Stimulated activated CD4-positive, alpha-beta T cell treated with anti-CD3 and anti-CD28 coated beads, TNF-alpha, amount 100 ng/mL, for 48 hours (primary cell): ENCODE measurements at places on chromosomes 4 and X.

DNA sequence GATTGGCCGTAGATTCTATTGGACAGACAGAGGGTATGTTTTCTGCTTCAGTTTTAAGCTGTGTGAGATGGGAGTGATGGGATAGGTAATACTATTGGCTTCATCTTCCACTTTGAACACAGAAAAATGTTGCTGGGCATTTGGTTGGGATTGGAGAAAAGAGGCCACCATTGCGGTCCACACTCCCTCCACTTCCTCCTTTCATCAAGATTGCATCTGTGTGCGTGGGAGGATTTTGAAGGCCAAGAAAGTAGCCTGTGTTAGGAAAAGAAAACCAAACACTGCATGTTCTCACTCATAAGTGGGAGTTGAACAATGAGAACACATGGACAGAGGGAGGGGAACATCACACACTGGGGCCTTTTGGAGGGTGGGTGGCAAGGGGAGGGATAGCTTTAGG, 56.4 kb downstream of the EGF start:
- DNase-seq: no peak

- no peak for DNase-seq
Measured at GRCh38 chr4:70722199-70722791, 531 bp downstream of the RUFY3 start.

DNA sequence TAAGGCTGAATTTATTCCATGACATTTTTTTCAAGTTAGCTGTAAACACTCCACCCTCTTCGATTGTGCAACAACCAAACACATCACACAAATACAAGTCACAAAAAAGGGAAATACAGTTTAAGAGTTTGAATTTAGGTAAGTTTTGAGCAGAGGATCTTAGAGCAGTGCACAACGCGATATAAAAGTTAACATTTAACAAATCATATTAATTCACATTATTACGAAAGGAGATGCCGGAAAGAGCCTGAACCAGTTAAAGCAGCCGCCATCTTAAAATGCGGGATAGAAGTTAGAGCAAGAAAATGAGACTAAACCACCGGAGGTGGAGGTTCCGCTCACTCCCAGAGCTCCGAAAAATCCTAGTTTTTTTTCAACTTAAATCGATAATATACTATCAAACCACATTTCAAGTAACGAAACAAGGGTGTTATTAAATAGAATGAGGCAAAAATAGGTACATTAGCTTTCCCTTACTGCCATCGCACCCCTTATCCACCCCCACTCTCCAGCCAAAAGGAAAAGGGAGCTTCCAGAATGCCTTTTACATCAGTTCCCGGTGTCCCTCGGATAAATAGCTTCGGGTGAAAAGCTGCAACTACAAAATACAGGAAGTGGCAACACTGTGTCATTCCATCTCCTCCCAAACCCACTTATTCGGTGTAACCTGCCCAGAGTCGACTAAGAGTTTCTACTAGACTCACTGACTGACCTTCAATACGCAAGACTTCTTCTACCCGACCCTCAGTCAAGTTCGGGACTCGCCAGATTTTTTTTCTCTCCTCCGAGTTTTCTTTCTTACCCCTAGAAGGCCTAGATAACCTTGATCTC, 1.9 kb downstream of the UBE2D3 start:
- DNase-seq: no peak

- DNase-seq: no peak
Measured at GRCh38 chrX:39998636-39999406, 98.9 kb downstream of the BCOR start.

GRCh38 chrX:142076633-142077032, 128.5 kb downstream of the MAGEC2 start:
- DNase-seq: no peak

- DNase-seq: no peak
Measured at GRCh38 chr4:57091657-57092162, 18.5 kb downstream of the IGFBP7 start.

DNA sequence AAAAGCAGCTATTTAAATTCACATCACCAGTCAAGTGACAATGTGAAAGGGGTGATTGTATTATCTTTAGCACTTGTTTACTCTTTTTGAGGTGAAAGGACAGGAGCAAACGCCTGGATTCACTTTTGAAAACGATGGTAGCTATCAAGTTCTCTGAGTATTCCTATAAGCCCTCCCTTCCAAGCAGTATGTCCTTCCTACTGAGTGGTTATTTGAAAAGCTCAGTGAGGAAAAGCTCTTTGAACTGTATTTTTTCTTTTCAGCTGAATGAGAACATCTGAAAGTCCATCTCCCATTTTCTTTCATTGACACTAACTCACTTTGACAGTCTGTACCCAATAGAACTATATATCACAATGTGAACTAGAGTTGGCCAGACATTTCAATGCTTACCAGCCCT, 9.1 kb upstream of the CTSO start:
- no peak for DNase-seq

- DNase-seq: no peak
Measured at GRCh38 chrX:77946571-77946970, 22.9 kb downstream of the PGAM4 start.

GRCh38 chr4:93827272-93827947, 1.1 kb upstream of the ATOH1 start:
- no peak for DNase-seq

GRCh38 chr4:78880874-78881492, 58.3 kb downstream of the PAQR3 start:
- no peak for DNase-seq

GRCh38 chr4:51895816-51896408, 53.0 kb downstream of the DCUN1D4 start:
- DNase-seq: peak; percentile 27
